NCI-H1105 (cell line): ENCODE measurements at places on chromosomes 12 and 14.

DNA sequence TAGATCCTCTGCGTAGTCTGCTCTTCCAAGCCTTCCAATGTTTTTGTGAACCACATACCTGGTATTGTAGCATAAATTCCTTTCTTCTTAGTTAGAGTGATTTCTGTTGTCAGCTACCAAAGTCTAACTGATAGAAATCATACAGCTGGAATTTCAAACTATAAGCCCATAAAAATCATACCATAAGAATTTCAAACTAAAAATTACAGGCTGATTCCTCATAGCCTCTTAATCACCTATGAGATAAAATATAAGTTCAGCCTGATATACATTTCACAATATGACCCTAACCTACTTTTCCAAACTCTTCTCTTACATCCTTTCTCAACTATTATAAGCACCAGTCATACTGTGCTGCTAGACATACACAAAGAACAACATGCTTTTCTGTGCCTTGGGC lies 64.8 kb downstream of the PTHLH start:
- no peak for DNase-seq

DNA sequence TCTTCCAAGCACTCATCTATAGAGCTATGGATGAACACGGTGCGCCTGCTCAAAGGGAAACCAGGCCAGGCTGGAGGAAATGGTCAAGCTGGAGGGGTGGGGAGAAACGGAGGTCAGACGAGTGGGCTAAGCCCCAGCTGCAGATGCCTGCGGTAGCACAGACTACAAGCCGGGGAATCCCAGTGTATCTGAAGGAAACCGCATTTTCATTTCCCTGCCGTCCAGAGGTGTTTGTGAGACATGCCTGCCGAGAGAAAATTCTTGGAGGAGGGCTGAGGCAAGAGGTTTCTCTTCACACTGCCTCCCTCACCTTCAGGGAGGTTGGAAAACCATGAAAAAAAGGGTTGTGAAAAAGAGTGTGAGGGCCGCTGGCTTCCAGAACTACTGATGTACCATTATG lies 102.0 kb upstream of the FOXN3 start:
- no peak for DNase-seq

DNA sequence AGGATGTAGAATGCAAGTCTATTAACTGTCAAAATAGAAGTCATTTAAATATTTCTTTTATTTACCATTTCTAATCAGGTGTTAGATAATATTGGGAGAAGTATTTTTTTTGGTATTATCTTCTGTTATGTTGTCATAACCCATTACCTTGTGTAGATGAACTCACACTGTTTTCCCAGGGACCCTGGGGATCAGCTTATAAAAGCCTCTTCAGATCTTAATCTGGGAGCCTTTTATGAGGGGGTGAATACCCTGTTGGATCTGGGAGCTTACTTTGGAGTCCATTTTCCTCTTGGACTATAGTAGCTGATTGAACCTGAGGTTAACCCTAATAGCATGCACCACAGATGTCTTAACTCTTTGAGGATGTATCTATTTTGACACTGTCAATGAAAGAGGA lies 176.3 kb upstream of the ATP2B1 start:
- no peak for DNase-seq

DNA sequence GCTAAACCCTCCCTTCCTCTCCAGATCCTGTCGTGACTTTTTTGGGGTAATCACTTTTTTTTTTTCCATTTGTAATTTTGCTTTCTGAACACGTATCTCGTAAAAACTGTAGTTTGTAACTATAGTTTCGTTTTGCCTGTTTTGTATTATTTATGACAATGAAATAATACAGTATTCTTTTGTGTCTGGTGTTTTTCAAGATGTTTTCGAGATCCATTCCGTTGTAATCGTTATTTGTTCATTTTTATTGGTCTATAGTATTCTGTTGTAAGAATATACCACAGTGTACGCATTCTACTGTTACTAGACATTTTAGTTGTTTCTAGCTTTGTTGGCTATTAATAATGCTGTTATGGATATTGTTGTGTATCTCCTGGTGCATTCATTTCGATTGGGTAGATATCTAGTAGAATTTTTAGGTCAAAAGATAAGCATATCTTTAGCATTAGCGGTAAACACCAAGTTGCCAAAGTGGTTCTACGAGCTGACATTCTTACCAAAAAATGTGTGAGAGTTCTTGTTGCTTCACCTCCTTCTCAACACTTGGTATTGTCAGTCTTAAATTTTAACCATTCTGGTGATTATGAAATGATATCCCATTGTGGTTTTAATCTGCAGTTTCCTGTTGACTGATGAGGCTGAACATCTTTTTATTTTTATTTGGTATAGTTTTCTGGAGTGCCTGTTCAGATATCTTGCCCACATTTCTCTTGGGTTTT lies 92.3 kb upstream of the EVL start:
- no peak for DNase-seq

GRCh38 chr12:33634544-33634943 lies 194.9 kb upstream of the SYT10 start:
- no peak for DNase-seq

DNA sequence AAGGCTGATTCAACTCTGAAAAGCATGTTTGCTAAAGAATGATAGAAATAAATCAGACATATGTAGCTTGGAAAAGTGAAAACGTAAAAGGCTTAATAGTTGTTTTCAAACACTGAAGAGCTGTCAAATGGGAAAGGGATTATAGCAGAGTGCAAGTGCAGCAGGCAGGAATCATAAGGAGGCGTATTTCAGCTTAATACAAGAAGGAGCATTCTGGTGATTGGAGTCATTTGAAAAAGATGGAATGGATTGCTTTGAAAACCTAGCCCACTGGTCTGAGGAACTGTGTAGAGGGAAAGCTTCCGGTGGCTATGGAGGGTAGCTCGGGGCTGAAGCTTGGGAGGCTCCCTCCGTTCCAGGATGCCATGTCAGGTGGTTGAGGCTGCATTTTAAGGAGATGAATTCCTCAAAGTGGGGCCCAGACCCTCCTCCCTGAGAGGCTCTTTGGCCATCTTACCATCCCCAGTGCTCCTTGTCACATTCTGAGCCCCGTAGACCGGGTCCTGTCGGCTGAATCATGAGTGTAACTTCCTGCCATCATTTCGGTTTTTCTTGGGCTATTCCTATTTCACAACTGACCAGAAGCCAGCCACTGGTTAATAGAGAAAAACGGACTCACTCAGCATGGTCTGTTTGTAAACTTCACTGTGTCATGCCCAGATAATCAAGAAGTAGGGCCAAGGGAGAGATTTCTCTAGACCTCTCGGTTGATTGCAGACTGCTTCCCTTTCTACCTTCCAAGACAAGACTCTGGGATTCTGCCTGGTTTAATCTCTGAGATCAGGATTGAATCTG lies 6.5 kb downstream of the WNT5B start:
- no peak for DNase-seq

GRCh38 chr12:109670731-109671130 lies 42.9 kb upstream of the FAM222A start:
- peak; percentile 80 for DNase-seq

GRCh38 chr12:91419809-91420208 lies 237.2 kb upstream of the DCN start:
- DNase-seq: no peak

- no peak for DNase-seq
Measured at GRCh38 chr14:34013721-34014060, 62.8 kb upstream of the EGLN3 start.

GRCh38 chr12:32604565-32604964 lies 74.5 kb upstream of the DNM1L start:
- DNase-seq: no peak

- no peak for DNase-seq
Measured at GRCh38 chr12:76864791-76865400, 13.9 kb downstream of the CSRP2 start.

GRCh38 chr12:103821773-103822172 lies 19.3 kb downstream of the NT5DC3 start:
- no peak for DNase-seq

GRCh38 chr14:95043732-95044462 lies 113.4 kb downstream of the DICER1 start:
- no peak for DNase-seq

DNA sequence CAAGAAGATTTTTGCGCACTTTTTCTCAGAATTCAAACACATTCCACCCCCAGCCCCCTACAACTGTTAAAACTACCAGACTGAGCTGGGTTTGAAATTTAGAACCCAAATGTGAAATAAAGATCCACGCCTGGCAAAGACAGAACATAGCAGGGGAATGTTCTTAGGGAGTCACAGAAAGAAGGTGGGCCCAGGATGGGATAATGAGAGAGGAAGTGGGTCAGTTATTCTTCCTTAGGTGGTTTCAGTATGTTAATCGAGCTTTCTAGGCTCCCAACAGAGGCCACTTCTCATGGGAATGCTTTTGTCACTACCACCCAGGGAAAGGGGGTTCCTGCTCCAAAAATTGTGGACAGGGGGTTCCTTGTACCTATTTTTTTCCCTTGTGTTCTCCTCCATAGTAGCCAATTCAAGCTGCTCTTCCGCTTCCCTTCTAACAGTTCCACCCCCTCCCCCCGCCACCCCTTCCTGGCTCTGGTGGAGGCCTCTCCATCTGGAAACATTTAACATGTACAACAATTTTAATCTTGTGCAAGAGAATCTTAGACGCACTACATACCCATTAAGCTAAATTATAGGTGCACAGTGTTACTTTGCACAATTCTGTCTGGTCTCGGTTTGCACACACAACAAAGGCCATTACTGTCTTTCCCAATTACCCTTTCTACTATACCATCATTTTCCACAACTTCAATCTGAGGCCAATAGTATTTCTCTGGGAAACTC lies 218.1 kb downstream of the MON2 start:
- DNase-seq: no peak
